ENCODE measurements at places on chromosomes 5 and 9. TPM values are rescaled to one million over a fixed set of nuclear protein-coding genes. Genes with fewer than 3 reads are reported as not detected.

GRCh38 chr5:32330126-32330971 lies 17.6 kb upstream of the MTMR12 start:
- DNase-seq = peak; percentile 26

DNA sequence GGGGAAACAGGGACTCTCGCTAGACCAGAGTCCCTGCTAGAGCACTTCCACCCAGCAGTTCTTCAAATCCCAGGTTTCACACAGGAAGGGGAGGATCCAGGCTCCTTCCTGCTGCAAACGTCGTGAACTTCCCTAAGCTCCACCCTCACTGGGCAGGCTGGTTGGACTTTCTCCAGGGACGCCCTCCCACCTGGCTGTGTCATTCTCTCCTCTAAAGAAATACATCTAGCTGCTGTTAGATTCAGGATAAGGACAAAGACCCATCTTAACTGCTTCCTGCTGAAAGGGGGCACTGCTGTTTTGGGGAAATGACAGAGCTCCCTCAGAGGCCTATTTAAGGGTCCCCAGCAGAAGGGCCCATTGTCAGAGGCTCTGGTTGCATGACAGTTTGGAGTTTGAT lies 230.7 kb downstream of the SEMA6A start:
- no peak for DNase-seq

DNA sequence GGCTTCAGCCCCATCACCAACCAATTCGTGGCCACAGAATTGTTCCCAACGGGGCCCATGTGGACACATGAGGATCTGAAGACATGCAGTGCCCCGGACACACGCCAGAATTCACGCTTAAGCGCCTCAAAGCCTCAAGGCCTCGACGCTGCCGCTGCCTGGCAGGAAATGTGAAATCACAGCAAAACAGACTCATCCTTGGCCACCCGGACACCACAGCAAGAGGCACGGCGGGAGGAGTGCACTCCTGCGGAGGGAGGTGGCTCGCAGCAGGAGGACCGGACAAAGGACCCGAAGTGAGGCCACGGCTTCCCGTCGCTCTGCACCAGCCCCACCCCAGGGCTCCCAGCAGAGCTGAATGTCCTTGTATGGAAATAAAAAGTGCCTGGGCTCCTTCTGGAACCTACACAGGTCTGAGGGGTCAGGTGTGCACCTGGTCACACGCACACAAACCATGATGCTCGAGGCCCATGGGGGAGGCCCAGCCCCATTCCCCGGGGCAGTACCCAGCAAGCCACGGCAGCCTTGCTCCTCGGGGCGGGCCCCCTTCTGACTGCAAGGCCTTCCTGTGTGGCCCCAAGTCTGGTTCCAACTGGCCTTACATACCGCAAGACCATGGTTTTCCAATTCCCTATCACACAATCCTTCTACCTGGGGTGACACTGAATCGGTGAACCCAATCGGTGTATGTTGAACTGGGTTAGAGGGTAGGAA lies 10.0 kb downstream of the SEC16A start:
- no peak for DNase-seq

DNA sequence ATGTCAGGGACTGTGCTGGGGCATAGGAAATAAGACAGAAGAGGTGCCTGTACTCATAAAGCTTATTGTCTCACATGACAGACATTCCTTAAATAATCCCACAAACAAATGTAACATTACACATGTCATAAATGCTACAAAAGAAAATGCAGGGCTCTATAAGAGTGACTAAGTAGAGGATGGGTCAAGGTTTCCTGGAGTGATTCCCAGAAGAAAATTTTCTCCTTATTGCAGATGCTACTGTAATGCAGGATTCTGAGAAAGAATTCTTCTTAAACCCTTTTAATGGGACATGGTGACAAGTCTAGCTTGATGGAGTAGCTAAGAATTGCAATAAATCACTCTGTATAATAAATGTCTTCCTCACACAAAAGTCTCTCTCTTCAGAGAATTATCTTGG lies 55.7 kb downstream of the SH3TC2 start:
- no peak for DNase-seq

DNA sequence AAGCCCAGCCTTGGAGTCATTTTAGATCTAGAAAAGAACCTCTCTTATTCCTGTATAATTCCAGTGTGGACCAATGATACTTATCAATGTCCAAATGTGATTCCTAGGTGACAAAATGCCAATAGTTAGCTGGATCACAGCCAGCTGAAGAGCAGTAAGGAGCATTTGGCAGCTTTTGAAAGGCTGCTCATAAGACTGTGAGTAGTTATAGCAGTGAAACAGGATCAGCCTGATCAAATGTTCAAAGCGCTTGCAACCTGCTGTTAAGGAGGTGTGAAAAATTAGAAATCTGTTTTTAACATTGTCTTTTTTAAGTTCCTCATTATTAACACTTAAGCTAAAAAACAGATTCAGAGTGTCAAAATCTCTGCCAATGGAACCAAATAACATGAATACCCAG lies 85.1 kb downstream of the SSBP2 start:
- DNase-seq = no peak

- DNase-seq = no peak
Observed at GRCh38 chr5:50352382-50352781, 88.7 kb downstream of the EMB start.

- no peak for DNase-seq
Observed at GRCh38 chr5:1320436-1321344, 24.2 kb downstream of the CLPTM1L start.

The PCDHGA11 gene
- not detected for total RNA-seq

The IDNK gene
- total RNA-seq = 3.8 TPM

DNA sequence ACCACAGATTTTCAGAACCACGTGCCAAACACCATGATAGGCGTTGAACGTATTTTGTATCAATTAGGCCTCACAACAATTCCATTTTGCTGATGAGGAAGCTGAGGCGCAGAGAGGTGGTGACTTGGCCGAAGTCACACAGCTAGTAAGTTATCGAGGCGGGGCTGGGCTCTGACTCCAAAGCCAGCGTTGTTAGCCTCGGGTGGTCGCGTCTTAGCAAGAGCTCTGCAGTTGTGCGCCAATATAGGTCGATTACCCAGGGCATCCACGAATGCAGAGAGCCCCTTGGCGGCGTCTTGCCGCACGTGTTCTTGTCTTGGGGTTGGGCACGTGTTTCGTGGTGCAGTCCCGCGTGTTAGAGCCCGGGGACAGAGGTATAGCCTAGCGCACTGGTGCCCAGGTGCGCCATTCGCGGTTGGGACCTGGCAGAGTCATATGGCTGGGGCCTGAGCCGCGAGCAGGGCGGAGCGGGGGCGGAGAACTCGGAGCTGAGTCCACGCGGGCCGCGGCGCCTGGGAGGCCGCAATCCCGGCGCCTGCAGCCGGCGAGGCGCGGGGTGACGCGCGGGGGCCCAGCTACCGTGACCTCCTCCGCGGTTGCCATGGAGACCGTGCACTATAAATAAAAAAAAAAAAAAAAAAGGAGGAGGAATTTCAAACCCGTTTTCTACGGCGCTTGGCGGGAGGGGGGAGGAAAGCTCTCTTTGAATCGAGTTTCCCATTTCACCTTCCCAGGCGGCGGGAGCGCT lies 62.3 kb downstream of the CXXC5 start:
- DNase-seq = peak; percentile 83

The IFNA13 gene
- total RNA-seq = not detected

DNA sequence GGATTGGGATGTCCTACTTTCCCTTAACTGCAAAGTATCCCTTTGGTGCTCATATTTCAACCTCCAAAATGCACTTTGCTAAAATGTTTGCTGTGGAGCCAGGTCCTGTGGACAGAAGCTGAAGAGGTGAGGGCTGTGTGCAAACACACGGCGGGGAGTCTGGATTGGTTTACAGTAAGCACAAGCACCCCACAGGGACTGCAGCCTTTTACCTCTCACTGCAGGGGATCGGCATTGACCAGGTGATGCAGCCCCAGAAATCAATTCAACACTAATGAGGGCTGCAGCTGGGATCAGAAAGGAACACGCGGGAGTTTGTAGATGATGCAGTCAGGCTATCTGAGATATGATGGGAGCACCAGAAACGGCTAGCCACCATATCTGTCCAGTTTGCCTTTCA lies 450.9 kb downstream of the CCDC171 start:
- DNase-seq = no peak

- DNase-seq = no peak
Observed at GRCh38 chr9:74205056-74205455, 292.1 kb upstream of the RORB start.

The TPM2 gene
- 439 TPM for total RNA-seq

GRCh38 chr9:136729144-136729543 lies 13.6 kb downstream of the LCN10 start:
- DNase-seq = peak; percentile 38

The JAKMIP2 gene
- total RNA-seq = not detected

GRCh38 chr5:54115735-54116403 lies 194.5 kb downstream of the ARL15 start:
- no peak for DNase-seq

DNA sequence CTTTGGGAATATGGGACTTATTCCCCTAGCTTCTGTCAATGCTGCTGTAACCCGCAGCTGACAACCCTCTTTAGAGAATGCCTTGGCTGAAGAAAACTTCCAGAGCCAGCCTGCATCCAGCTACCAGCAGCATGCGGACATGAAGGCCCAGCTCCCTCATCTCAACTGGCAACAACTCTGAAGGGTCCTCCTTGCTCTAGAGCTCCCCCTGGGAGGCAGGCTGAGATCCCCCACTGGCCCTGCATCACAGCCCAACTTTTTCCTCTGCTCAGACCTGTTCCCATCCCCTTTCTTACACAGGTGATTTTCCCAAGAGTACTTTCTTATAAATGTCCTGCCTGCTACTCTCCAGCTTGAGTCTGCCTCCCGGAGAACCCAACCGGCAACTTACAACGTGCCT lies 18.7 kb upstream of the WNT8A start:
- no peak for DNase-seq

All from G401 (cell line).